ENCODE measurements at places on chromosomes 16 and 17. TPM values are rescaled to one million over a fixed set of nuclear protein-coding genes. Genes with fewer than 3 reads are reported as not detected.

RPS15A gene
- total RNA-seq = 1,668 TPM

TEX19 gene
- 0.15 TPM for total RNA-seq

DRC3 gene
- total RNA-seq = not detected

DDX42 gene
- total RNA-seq = 121 TPM

KAT8 gene
- 54.8 TPM for total RNA-seq

TBC1D26 gene
- not detected for total RNA-seq

MGAT5B gene
- 0.68 TPM for total RNA-seq

SPATA22 gene
- 0.67 TPM for total RNA-seq

OR3A2 gene
- total RNA-seq = 2.3 TPM

SLC16A13 gene
- total RNA-seq = 19.0 TPM

MT1E gene
- 41.2 TPM for total RNA-seq

WDR90 gene
- 74.7 TPM for total RNA-seq

PRSS33 gene
- not detected for total RNA-seq

STH gene
- total RNA-seq = not detected
